Amniotic stem cell (primary cell): ENCODE measurements at places on chromosomes 6 and 20.
A peak's percentile ranks its signal among the peaks of the same experiment; 100 is the strongest.

DNA sequence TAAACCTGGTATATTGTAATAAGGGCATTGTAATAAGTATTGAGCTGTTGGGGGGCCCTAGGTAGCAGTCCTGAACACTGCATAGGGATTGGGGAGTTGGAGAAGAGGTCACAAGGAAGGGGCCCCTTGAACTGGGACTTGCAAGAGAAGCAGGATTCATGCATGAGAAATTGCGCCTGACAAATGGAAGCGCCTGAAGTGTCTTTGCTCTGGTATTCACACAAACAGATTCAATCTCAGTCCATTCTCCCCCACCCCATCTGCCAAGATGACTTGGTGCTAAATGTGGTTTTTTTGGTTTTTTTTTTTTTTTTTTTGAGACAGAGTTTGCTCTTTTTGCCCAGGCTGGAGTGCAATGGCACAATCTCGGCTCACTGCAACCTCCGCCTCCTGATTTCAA lies 87.1 kb downstream of the CAP2 start:
- no peak for DNase-seq

- DNase-seq, result no peak
Observed at GRCh38 chr6:52116605-52116948, 29.2 kb upstream of the PKHD1 start.

DNA sequence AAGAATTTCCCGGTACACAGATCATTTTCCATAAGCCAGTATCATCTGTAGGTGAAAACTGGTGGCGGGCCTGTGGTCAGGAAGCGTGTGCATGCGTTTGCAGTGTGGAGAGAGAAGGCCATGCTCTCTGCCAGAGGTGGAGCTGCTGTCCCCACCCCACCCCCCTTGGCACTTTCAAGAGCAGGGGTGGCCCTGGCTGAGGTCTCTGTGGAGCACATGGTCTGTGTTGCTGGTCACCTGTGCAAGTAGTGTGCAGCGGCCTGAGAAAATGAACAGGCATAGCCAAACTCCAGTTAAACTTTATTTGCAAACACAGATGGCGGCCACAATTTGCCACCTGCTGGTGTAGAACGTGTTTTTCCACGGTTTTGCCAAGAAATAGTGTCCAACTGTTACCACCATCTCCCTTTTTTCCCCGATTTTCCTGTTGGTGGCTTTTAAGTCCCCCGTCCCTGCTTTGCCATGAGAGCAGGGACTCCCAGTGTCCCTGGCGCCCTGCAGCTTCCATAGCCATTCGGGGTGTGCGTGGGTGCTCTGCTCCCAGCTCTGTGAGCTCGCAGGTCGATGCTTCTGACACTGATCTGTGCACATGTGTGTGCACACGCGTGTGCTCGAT lies 2.5 kb downstream of the ADRM1 start:
- DNase-seq, result no peak

GRCh38 chr6:96613291-96613999 lies 50.5 kb downstream of the FHL5 start:
- no peak for DNase-seq

- no peak for DNase-seq
Observed at GRCh38 chr6:127475823-127476176, 16.6 kb upstream of the KIAA0408 start.

GRCh38 chr20:50130356-50130723 lies 17.4 kb upstream of the UBE2V1 start:
- no peak for DNase-seq

DNA sequence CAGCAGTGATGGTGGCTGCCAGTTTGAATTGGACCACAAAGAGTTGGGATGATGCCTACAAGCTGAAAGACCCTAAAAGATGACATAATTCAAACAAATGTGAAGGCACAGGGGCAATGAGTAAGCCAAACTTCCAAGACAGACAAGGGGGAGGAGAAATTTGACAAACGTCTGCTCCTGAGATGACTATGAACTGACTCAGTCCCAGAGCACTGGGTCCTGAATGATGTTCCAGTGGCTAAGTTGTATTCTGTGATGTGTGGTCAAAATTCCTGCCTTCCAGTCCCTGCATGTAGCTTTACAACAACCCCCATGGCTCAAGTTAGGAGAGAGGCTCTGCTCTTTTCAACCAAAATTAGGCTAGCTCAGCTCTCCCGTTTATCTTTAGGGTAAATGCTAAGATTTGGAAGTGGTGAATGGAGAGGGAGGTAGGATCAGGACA lies 86.1 kb upstream of the SIRPA start:
- DNase-seq, result peak; percentile 5

- DNase-seq, result no peak
Observed at GRCh38 chr6:140153703-140154102, 779.3 kb upstream of the CITED2 start.

DNA sequence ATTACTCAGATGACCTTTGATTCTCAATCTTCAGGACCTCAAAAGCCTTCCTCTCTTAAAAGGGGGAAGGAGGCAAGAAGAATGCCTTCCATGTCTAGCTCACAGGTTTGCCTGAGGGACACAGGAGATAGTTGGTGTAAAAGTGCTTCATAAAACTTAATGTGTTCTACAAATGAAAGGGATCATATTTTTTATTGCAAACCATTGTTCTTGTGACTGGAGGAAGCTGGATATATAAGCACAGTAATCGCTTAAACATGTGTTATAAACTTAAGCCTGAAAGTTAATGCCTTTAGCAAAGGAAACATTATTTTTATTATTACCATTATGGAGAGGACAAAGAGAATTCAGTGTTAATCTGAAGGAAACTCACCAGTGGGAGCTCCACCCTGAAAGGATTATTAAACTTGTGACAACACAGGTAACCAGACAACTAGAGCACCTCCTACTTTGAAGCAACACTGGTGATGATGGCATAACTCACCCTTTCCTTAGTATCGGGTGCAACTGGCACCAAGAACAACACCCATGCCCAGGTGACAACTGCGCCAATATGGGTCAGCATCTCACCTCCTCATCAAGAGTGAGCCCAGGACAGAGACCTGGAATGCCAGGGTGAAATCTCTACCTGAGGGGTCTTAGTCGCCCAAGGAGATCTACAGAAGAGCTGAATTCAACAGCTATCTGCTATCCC lies 288.7 kb upstream of the PRDM1 start:
- no peak for DNase-seq

DNA sequence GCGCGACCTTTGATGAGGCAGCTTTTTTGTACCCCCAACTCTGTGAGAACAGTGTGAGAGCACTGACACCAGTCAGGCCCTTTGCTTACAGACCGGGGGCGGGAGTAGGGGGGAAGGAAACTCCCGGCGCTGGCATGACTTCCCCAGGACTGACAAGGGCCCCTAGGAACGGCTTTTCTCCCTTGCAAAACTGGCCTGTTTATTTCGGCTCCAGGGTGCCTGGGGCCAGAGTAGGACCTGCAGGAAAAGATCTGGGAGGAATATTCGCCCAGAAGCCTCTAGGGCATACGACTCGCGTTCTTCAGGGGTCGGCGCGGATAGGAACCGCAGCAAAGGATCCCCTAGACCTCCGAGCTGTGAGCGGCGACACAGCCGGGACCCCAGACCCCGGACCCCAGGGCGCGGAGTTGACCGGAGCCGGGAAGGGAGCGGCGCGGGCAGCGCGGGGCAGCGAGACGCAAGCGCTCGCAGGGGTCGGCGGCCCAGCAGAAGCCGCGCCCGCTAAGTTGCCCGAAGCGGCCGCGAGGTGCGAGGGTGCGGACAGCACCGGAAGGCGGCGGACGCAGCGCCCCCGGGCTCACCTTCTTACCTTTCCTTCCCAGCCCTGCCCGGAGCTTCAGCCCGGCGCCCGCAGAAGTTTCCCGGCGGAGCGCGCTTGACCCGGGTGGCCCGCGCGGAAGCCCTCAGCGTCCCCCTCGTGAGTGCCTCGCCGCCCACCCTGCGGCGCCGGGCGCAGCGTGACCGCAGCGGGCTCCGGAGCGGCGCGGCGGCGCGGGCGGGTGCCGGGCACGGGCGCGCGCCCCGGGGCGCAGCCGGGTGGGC lies at the start of gene POPDC3:
Gene POPDC3, minus strand, starts transcription at position 771 of the 822 bp plus-strand sequence. CDS start 18,105 bp downstream, outside the sequence.
- DNase-seq, result no peak
